ENCODE measurements at places on chromosomes 6 and 20.

DNA sequence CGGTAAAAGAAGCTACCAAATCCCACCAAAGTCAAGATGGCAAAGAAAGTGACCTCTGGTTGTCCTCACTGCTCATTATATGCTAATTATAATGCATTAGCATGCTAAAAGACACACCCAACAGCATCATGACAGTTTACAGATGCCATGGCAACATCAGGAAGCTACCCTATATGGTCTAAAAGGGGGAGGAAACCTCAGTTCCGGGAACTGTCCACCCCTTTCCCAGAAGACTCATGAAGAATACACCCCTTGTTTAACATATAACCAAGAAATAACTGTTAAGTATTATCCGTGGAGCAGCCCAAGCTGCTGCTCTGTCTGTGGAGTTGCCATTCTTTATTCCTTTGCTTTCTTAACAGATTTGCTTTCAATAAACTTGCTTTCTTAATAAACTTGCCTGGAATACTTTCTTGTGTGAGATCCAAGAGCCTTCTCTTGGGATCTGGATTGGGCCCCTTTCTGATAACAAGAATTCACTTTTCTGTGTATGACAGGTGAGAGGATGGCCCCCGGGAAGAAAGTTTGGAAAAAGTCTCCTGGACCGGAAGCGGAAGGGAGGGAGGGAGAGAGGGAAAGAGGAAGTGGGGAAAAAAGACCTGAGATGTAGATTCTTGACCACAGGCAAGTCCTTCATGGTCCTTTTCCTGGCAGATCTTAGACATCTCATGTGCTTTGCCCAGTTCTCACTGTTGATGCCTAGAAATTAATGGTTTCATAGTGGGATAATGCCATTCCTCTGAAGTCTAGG, 146.7 kb upstream of the ID4 start:
- DNase-seq = no peak

GRCh38 chr6:46788791-46789190, 4.4 kb upstream of the MEP1A start:
- DNase-seq = no peak

DNA sequence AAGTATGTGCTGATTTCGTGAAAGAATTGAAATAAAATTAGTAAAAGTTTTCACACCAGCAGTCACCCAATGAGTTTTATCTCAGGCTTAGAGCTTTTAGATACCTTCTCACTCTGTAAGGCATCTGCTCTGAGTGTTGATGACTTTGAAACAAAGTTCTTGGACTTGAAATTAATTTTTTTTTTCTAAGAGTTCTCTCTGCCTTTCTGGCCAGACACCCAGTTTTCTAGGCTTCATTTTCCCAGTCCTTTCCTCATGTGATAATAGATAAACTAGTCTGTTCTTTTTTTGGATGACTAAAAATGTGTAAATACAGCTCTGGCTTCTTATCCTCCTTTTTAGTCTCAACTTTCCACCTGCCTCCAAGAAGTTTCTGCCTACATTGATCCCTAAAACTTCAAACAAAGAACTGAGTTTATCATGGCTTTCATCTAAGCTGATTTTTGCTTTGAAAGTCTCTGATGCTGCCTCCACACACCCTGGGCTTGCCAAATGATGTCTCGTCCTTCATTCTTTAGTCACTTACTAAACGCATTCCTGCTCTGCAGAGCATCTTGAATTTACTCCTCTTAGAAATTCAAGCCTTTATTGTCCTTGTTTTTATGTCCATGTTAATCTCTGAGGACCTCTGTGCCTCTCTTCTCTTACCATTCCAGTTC, 32.7 kb downstream of the SLX4IP start:
- no peak for DNase-seq

- no peak for DNase-seq
Measured at GRCh38 chr6:133555685-133556084, 314.5 kb downstream of the EYA4 start.

- DNase-seq = no peak
Measured at GRCh38 chr6:71035871-71036270, 79.0 kb upstream of the B3GAT2 start.

DNA sequence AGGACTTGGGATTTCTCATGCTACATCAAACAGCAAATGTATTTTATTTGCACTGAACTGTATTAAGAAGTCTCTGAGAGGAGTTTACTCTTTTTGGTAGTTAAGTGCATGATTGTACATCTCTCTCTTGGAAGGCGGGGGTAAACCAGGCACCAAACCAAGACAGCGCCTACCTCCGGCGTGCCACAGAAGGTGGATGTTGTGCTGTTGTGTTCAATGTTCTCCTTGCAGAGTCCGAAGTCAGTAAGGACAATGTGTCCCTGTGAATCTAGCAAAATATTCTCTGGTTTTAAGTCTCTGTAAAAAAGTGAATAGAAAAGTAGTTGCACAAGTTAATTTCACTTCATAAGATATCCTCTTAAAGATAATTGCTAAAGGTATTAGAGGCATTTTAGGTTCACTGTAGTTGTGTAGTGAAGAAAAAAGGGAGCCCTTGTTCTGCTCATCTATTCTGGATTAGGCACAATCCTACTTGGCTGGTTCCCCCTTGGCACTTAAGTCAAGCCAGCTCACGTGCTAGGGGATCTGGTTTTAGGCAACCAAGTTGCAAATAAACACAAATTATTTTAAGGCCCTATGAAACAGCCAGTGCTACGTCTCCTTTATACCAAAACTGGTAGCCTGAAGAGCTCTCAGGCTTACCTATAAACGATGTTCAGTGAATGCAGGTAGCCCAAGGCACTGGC, 119.7 kb upstream of the SLC2A12 start:
- no peak for DNase-seq

- no peak for DNase-seq
Measured at GRCh38 chr6:2744209-2744771, 6.4 kb downstream of the MYLK4 start.

GRCh38 chr6:3088446-3088845, 20.2 kb downstream of the RIPK1 start:
- DNase-seq = no peak

DNA sequence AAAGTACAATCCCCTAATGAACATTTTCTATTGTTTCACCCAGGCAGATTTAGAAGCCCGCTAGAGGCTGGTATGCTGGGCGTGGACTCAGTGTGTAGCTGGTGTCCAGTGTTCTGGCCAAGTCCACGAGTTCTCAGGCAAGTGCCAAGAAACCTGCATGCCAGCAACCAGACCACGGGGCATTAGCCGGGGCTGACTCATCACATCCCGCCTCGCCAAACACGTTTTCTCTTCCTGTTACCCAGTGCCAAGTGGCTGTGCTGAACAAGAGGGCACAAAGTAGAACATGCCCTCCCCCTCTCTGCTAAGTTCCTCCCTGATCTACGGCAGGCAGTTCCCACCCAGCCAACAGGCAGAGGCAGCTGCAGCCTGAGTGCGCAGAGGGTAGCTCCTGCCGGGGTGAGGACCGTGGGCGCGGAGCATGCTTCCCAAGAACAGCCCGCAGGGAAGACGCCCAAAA, 29.6 kb downstream of the RAMACL start:
- no peak for DNase-seq

- no peak for DNase-seq
Measured at GRCh38 chr6:89979481-89980119, 85.3 kb downstream of the GJA10 start.

- no peak for DNase-seq
Measured at GRCh38 chr6:21749754-21750153, 156.2 kb downstream of the SOX4 start.

GRCh38 chr6:17706580-17707370, at the start of gene NUP153:
TSS of gene NUP153 (minus strand) at chr6:17706925. CDS start at chr6:17706387, 538 bp downstream.
- DNase-seq = peak; percentile 100

- no peak for DNase-seq
Measured at GRCh38 chr6:51569594-51569993, 517.8 kb downstream of the PKHD1 start.

GRCh38 chr6:35496036-35496840, 641 bp downstream of the TEAD3 start:
- no peak for DNase-seq

DNA sequence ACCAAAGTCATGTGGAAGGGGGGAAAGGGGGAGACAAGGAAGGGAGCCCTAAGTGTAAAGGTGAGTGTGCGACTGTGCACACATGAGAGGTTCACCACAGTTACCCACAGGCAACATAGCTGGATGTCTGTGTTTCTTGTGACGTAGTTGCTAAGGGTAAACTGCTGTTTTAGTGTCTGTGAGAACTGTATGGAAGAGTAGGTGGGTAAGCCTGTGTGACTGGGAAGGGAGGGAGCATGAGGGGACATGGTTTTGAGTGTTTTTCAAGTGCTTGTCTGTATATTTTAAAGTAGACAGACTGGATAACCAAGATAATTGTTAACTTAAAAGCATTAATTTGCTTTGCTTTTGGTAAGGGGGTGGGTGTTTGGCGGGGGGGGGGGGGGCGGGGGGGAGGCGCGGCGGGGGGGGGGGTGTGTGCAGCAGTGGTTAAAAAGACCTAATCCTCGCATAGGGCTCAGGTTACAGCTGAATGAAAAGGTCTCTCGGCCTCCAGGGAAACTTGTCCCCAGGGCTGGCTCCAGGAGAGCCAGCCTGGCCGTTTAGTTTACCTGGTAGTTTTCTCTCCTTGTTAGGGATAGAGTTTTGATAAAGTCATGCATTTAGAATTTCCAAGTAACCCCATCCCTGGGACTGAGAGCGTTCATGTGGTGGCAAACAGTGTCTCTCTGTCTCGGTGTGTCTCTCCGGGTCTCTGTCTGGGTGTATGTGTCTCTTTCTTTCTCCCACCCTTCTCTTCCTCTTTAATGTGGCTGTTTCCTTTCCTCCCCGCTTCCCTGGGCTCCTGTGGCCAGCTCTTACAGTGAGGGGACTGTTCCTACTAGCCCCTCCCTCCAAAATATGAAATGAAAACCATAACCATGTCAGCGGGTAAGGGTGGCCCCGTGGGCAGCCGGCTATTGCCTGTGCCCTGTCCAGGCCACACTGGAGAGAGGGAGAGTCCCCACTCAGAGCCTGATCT, 3.4 kb downstream of the SCUBE3 start:
- DNase-seq = no peak

DNA sequence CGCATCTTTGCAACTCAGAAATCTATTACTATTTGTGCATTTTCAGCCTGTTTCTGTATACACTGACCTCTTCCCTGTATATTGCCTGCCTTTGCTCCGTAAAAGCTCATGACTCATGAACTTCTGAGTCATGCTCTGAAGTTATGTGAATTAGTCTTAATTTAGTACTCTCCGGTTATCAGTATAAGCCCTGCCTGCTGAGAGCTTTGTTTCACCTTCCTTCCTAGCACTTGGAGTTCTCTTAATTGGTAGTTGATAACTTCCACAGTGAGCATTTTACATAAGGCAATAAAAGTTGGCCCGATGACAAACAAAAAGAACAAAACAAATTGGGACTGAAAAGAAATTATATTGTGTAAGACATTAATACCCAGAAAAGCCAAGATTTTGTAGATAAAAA, 231.4 kb downstream of the GJA1 start:
- DNase-seq = no peak

DNA sequence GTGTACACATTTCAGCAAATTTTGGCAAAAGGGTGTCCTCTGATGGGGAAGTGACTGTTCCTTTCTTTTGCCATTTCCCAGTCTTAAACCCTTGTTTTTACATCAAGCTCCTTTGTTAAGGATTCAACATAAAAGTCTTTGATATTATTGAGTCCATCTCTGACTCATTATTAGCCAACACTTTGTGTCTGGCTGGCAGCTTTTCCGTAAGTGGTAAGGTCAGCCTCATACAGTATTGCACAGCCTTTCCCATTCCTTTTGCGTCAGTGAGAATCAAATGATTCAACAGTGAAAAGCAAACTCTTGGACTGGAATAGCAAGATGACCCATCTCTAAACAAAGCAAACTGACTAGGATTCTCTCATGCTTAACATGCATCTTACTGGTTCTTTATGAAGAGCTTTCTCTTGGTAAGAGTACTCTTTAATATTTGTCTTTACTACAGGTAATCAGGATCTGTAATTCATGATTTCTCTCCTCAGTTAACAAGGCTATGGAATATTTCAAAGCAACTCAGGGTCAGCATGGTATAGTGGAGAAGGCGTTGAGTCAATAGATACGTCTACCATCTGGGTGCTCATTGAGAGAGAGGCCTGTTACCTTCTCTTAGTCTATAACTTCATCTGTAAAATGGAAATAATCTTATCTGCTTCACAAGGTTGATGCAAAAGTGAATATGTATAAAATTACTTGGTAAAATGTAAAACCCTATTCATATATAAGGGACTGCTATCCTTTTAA, 183.6 kb downstream of the PRL start:
- no peak for DNase-seq

GRCh38 chr6:47308552-47309290, 984 bp downstream of the TNFRSF21 start:
- no peak for DNase-seq

GRCh38 chr6:65191471-65191870, 515.6 kb downstream of the EYS start:
- no peak for DNase-seq

- DNase-seq = no peak
Measured at GRCh38 chr6:145865595-145865994, 51.0 kb upstream of the FBXO30 start.

GRCh38 chr20:11832397-11832796, 85.3 kb upstream of the BTBD3 start:
- DNase-seq = no peak

DNA sequence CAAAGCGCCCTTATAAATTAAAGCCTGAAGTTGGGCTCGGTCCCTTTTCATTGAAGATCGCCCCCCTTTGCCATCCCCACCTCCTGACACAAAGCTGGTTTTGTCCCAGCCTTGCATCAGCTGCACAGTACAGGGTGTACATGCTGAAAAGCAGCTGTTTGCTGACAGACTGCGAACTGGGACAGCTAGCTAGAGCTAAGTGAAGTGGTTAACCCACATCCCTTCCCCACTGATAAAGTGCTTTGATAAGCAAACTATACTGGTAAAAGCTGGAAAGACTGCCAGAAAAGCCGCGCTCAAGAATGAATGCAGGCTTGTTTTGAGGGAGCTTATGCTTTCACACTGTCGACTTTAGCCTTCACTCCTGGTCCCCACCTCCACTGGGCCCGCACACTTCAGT, 207.3 kb downstream of the GMDS start:
- DNase-seq = no peak

DNA sequence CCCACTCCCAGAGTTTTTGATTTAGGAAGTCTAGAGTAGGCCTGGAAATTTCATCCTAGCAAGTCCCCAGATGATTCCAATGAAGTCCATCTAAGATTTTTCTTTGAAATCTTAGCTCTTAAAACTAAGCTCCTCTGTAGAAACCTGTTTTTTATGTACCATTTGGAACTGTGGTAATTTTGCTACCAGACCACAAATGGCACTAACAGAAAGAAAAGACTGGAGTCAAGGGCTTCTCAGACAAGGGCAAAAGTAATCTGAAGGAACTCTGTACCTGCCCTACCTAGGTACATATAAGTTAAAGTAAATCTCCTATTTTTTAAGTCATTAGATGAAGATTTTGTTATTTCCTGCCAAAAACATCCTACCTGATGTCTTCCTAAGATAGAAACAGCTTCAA, 155.0 kb upstream of the HTR1E start:
- DNase-seq = no peak

Data from stimulated activated CD8-positive, alpha-beta memory T cell treated with anti-CD3 and anti-CD28 coated beads, Interleukin-12 subunit alpha, Interleukin-12 subunit beta, amount 100 ng/mL, for 1 hour (primary cell).